ENCODE measurements at places on chromosomes 1 and 21.

DNA sequence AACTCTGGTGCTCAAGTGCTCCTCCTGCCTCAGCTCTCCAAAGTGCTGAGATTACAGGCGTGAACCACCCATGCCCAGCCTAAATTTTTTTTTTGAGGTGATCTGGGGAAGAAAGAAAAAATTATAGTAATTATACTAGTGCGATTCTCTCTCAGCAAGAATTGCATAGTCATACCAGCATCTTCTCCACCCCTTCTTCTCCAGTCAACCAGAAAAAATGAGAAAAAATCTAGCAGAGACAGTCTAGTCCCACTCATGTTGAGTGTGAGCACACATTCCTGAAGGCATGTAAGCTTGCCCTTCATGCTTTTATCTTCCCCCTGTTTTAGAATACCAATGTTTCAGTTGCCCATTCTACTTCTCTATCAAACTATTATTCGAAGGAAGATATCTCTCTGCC is 207.6 kb downstream of the S1PR1 start:
- no peak for DNase-seq

- DNase-seq, result no peak
These were observed 8.7 kb upstream of the EYA3 start for GRCh38 chr1:28097100-28097472.

DNA sequence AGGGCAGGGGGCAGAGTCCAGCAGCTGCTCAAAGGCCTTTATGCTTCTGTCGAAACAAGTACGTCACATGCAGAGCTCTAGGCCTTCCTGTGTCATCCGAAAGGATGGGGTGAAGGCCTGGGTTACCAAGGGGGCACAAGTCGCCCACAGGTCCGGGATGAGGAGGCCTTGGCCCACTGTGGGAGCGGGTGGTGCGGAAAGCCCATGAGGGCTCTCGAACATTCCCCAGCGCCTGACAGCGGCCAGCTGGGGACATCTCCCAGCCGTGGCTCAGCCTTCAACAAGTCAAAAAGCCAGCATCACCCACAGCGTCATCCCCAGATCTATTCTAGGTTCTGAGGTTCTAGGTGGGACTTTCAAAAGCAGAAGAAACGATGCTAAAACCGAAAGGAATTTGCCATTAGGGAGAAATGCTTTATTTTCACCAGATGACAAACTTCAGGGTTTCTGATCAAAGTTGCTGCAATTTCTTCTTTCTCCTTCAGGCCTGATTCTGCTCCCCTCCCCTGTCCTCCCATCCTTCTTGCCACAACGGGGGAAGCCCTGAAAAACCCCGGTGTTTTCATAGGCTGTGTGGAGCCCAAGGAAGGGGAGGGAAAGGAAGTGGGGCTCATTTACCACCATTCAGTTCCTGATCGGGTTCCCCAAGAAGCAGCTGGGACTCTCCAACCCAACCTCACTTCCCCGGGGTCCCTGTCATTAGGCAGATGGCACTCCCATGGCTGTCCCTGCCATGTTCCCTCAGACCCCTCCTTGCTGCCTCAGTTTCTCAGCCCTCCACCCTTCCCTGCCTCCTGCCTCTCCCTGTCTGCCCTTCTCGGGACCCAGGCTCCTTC is 17.6 kb downstream of the GPR137B start:
- no peak for DNase-seq

DNA sequence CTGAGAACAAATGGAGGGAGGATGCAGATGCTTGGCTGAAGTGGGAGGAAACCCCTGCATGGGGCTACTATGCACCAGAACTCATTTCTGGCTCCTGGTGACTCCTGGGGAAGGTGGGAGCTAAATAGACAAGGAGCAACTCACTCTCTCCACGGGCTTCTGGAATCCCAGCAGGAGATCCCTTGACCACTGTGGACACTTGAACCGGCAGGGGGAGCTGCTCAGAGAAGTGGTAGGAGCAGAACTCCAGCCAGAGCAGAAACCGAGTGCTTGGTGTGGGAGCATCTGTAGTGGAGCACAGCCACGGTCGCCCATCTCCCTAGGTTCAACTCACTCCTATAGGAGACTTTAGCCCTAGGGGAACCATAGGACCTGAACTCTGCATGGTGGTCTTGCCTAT is 205.6 kb upstream of the GJB5 start:
- DNase-seq, result no peak

GRCh38 chr21:46428987-46429710 is 29.5 kb upstream of the DIP2A start:
- no peak for DNase-seq
